ENCODE measurements at places on chromosomes 7 and 10.

GRCh38 chr7:112162142-112162766 lies 43.9 kb downstream of the DOCK4 start:
- DNase-seq = no peak

- DNase-seq = no peak
Measured at GRCh38 chr7:90210475-90210874, 1.1 kb upstream of the STEAP2 start.

- no peak for DNase-seq
Measured at GRCh38 chr10:115953281-115953680, 319.7 kb downstream of the GFRA1 start.

- no peak for DNase-seq
Measured at GRCh38 chr10:79979976-79980687, 31.2 kb upstream of the SFTPD start.

GRCh38 chr7:2734751-2735571 lies 47.0 kb downstream of the AMZ1 start:
- no peak for DNase-seq

DNA sequence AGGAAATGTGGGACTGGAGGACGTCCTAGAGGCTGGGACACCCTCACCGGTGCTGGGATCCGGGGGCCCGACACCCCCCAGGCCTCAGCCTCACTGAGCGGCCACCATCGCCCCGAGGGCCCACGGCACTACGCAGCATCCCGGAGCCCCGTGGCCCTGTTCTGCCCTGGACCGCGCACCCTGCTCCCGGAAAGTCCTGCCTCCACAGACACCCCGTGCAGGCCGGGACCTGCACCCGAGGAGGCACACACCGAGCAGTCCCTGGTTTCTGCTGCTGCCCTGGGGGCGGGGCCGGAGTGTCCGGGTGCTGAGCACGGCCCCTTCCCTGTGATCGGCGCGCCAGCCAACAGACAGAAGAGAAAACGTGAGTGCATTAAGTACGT lies 18.1 kb upstream of the KNDC1 start:
- no peak for DNase-seq

DNA sequence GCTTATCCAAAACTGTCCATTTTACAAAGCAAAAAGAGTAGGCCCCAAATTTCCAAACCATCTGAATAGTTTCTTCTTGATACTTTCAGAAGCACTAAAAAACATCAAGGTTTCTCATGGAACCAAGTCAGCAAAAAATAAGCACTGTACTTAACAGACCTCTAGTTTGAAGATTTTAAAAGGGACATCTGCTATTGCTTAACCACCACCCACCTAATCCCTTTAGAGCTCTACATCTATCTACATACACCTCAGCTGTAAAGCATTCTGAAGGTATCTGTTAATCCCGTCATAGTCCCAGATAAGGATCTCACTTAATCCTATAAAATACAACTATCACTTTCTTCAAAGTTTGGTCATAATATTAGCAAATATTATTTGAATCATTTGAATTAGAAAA lies 72.3 kb downstream of the HIBADH start:
- DNase-seq = no peak

- no peak for DNase-seq
Measured at GRCh38 chr10:99598011-99598410, 22.2 kb downstream of the SLC25A28 start.

GRCh38 chr10:70528741-70529362 lies 50.3 kb downstream of the PALD1 start:
- no peak for DNase-seq

DNA sequence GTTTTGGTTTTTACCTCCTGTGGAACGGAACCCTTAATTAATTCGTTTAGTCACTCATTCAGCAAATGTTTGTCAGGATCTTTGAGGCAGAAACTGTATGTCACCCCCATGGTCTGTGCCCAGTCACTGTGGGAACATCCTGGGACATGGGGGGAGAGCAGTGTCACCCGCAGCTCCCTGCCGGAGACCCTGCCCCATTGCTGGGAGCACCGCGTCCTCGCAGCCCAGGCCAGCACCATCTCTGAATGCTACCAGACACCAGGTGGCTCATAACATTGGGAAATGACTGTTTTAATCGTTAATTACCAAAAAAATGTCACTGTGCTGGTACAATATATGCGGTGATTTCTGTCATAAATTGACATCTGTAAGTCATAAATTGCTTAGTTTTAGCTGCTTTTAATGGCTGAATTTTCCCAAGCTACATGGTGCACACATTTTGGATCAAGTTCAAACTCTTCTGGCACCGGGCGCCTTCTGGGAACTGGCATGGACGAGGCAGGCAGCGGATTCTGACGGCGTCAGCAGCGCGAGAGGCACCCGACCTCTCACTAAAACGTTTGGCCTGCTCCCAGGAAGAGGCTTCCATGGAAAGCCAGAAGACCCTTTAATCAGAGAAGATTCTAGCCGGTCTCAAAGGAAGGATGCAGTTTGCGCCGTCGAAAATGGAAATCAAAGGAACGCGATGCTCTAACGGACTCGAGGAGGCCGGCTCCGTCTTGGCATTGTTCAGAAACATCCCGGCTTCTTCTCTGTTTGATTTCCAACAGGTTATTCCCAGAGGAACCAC lies 184.2 kb downstream of the ADARB2 start:
- no peak for DNase-seq

DNA sequence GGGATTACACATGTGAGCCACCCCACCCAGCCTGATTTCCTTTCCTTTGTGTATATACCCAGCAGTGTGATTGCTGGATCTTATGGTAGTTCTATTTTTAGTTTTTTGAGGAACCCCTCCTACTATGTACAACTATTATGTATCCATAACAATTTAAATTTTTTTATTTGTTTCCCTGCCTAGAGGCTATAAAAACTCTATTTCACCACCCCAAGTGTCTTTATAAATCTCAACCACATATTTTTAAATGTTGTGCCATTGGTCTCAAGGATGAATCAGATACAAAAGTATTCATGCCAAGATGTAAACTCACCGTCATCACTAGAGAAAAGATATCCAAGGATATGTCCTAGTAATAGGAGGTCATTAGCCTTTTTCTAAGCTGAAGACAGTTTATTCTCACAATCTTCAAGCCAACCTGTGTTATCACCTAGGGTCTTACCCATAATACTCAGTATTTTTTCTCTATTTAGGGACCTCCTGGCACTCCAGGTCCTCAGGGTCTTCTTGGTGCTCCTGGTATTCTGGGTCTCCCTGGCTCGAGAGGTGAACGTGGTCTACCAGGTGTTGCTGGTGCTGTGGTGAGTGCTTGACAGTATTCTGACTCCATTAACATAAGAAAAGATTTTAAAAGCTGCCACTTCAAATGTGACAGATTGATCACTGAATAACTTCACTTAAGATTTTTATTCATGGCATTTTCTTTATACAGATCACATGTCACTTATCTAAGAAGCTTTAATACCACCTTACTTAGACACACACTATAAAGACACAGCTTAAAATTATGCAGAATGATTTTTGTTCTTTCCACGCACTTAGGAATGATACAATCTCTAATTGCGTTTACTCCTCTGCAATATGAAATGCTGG lies 29.4 kb downstream of the COL1A2 start:
- DNase-seq = no peak

DNA sequence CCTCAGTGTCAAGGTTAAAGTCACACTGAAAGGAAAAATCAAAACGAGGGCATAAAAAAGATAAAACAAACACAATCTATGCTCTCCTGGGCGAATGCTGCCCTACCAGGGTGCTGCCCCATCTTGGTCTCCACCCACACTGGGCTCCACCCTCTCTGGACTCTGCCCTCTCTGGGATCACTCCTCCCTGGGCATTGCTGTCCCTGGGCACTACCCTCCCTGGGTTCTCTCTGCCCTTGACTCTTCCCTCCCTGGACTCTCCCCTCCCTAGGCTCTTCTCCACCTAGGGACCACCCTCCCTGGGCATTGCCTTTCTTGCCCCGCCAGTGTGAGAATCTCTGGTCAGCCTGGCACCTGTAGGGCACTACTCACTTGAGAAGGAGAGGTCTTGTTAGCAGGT lies 8.6 kb downstream of the GDF2 start:
- no peak for DNase-seq

GRCh38 chr7:152086513-152086912 lies 61.0 kb downstream of the GALNT11 start:
- no peak for DNase-seq

GRCh38 chr10:80413271-80413996 lies 5.1 kb downstream of the PRXL2A start:
- DNase-seq = no peak

- DNase-seq = no peak
Measured at GRCh38 chr7:4470246-4470645, 211.8 kb upstream of the FOXK1 start.

DNA sequence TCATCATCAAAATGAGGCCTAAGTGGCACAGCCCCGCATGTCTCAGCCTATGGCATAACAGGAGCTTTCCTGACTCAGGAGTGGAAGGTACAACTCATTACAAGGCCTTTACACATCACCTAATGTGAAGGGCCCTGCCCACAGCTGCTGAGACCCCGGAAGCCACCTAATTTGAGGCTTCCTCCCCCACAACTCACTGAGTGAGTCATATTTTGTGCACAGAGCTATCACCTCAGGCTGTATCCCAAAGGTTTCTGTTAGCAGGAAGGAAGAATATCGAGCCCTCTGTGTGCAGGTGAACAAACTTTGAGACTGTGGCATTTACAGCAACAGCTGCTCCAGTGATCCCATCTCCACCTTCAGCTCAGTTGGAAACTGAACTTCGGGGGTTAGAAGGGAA lies 20.6 kb downstream of the HTR5A start:
- DNase-seq = peak; percentile 53

- DNase-seq = no peak
Measured at GRCh38 chr7:128876978-128877755, 14.5 kb downstream of the ATP6V1F start.

- DNase-seq = peak; percentile 62
Measured at GRCh38 chr7:128425850-128426249, 16.1 kb upstream of the IMPDH1 start.

- no peak for DNase-seq
Measured at GRCh38 chr10:69661414-69662172, 31.5 kb downstream of the FAM241B start.

DNA sequence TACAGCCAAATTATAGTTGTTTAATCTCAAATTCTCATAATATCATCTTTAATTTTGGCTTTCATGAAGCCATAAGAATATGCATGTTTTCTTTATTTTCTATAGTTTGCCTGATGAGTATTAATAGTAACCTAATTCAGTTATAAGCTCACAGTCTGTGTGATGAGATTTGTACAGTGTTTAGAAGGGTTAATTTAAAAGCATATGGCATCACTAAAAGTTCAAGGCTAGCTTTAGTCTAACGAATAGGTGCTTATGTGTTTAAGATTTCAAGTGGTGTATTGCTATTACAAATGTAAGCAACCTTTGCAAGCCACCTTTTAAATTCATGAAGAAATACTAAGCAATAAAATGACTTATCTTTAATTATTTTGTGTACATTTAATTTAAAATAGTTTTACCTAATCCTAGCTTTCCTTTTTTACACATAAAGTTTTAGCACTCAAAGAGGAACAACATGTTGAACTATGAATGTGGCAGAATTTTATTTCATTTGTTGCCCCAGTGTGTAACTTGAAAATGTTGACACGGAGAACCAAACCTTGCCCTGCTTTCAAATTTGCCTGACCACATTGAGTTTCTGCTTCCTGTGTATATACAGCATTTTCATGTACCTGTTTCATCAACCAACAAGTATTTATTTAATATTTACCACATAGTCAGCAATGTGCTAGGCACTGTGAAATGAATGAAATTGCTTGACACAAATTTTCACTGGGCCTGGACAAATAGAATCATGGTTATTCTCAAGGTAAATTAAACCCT lies 41.5 kb downstream of the TET1 start:
- DNase-seq = no peak

GRCh38 chr7:14570750-14571607 lies 331.6 kb downstream of the DGKB start:
- DNase-seq = no peak

DNA sequence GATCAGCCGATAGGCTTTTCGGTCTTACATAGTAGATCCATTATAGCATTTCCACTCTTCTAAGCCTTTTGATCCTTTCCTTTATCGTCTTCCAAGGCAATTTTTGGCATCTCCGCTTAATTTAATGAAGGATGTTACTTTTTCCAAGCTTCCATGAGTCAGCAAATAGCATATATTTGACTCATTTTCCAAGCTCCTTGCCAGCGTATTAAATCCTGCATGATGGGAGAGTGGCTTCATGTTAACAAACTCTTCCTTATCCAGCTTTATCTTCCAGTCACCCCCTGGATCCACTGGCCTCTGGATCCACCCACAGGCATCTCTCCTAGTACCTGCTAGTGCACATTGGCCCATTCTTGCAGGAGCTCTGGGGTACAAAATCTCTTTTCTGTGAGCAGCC lies 13.0 kb downstream of the OR9A2 start:
- DNase-seq = no peak

DNA sequence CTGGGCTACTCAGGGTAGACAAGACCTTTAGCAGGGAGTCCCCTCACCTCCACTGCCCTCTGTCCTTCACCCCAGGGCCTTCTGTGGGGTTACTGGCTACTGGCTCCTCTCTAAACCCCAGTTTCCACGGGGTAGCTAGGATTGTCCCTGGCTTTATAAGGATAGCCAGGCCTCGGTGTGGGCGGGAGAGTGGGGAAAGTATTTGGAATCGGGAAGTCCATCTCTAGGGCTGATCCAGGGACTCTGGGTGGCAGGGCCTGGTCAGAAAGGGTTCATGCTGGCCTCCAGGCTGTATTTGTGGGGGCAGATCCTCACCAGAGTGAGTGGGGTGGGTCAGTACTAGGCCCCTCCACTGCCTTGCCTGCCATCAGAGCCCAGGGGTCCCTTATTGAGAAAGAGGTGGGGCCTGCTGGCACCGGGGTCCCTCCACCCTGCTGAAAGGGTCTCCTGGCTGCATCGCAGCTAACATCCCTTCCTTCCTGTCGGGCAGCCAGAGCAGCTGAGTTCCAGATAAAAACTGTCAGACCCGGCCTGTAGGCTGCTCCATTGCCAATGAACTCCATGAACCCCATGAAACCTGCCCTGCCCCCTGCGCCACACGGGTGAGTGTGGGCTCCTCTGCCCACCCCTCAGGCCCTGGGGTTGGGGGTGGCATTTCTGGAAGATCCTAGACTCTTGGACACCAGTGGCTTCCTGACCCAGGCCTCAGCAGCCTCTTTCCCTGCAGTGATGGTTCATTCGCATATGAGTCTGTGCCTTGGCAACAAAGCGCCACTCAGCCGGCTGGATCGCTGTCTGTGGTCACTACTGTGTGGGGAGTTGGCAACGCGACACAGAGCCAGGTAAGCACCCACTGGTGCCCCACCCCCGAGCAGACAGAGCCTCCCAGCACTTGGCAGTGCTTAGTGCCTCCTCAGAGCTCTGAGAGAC lies 7.3 kb downstream of the ZMIZ2 start:
- no peak for DNase-seq

DNA sequence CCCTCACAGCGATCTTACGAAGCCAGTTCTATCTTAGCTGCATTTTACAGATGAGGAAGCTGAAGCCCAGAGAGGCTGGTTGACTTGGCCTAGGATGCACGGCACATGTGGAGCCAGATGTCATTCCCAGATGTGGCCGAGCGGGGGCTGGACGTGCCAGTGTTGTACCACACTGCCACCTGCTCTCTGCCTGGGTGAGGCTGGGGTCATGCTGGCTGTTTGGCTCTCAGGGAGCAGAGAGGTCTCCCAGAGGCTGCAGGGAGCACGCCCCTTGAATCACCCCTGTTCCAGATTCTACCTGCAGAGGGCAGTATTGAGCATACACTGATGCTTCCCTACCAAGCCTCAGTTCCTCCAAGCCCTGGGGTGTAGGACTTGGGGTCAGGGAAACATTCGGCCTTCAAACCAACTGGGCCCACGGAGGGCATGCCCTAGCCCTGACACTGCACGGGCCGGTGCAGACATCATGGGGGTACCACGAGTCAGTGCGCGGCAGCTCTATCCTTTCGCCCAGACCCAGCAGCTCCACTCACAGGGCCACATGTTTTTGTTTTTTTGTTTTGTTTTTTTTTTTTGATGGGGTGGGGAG lies 3.8 kb upstream of the GTF2IRD1 start:
- DNase-seq = no peak

Measured in T-helper 1 cell (primary cell).